ENCODE measurements at places on chromosomes 3 and 15.

- peak; percentile 38 for DNase-seq
Observed at GRCh38 chr15:50247819-50248655, 17.5 kb downstream of the HDC start.

DNA sequence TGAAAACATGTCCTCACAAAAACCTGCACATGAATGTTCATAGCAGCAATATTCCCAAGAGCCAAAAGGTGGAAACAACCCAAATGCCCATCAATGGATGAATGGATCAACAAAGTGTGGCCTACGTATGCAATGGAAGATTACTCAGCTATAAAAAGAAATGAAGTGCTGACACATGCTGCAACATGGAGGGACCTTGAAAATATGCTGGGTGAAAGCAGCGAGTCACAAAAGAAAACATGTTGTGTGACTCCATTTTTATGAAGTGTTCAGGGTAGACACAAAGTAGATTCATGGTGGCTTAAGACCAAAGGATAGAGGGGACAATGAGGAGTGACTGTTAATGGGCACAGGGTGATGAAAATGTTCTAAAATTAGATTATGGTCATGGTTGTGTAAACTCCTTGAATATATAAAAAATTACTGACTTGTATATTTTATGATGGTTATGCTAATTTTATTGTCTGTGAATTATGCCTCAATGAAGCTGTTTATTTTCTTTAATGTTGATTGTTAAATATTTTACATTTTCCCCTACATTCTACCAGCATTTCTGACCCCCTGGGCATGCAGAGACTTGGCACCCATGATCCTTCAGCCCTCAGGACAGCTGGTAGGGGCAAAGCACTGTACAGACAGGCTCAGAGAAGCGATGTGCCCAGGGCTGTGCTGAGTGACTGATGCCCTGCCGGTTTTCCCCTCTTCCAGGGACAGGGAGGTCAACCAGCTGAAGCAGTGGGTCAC, 37.8 kb downstream of the CFAP100 start:
- no peak for DNase-seq

GRCh38 chr15:90595763-90596155, 66.0 kb downstream of the CRTC3 start:
- DNase-seq: no peak

DNA sequence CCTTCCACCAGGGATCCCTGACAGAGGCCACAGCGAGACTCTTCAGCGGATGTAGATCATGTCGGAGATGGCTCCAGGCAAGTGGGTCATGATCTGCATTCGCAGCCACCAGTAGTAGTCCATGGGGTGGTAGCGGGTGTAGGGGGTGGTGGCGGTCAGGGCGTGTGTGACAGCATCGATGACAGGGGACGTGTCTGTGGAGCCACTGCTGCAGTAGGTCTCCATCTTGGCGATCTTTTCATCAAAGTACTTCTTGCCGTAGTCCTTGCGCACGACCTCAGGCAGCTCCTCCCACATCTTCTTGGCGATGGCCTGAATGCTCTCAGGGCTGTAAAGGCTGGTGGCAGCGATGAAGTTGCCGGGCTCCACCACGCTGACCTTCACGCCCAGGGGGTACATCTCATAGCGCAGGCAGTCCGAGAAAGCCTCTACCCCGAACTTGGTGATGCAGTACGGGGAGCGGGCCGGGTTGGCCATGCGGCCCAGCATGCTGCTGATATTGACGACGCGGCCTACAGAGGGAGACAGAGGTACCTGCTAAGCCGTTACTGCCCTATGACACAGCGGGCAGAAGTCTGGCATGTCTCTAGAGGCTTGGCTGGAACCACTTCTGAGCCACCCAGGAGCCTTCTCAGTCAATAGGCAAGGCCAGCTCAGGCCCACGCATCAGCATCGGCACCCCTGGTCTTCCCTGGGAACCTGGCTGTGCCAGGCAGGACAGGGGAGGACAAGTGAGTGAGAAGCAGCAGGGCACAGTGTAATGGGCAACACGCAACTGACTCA, 43.7 kb downstream of the BDH1 start:
- DNase-seq: no peak

GRCh38 chr3:187484547-187485295, 116.5 kb downstream of the RTP4 start:
- DNase-seq: no peak

DNA sequence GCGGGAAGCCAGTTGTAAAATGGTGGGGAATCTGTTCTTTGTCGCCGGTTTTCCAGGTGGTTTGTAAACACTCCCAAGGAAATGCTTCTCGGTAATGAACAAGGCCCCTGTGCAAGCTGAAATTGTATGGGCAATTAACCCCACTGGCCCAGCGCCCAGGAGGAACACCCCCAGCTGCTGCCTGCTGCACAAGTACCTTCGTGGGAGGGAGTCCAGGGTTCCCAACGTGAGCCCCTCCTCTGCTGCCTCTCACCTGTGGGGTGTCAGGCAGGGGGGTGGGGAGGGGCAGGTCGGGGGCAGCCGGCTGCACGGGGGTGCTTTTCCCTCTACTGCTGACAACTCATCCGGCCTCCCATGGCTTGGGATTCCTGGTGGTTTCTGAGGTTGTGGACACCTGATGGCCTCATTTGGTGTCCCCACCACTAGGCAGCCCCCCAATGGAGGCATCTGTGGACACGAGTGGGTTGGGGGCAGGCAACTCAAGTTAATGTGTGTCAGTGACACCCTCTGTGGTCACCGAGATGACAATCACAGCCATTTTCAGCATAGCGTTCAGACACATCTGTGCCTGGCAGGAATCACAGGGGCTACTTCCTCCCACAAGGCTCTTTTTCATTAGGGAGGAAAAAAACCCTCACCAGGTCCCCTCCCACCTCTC, 35.6 kb upstream of the PRR23E start:
- no peak for DNase-seq

GRCh38 chr15:25789211-25789610, 73.9 kb downstream of the ATP10A start:
- DNase-seq: no peak

DNA sequence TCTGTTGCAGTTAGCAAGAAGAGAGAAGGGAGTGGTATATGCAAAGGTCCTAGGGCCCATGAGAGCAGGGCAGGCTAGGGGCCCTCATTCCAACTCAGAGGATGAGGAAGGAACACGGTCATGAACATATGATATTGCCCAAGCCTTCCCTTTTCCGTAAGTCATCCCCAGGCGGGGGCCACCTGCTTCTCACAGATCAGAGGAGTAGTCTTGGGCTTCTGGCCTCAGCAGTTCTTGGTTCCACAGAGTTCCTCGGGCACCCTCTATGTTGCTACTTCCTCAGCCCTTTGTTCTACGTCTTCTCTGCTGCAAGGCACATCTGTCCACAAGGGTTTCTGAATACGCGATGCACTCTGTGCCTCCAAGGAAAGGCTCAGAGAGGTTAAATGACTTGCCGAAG, 25.3 kb downstream of the EPHB3 start:
- no peak for DNase-seq

- no peak for DNase-seq
Observed at GRCh38 chr15:61828008-61828407, 232.2 kb downstream of the VPS13C start.

- no peak for DNase-seq
Observed at GRCh38 chr3:12155828-12156227, 2.9 kb downstream of the TIMP4 start.

DNA sequence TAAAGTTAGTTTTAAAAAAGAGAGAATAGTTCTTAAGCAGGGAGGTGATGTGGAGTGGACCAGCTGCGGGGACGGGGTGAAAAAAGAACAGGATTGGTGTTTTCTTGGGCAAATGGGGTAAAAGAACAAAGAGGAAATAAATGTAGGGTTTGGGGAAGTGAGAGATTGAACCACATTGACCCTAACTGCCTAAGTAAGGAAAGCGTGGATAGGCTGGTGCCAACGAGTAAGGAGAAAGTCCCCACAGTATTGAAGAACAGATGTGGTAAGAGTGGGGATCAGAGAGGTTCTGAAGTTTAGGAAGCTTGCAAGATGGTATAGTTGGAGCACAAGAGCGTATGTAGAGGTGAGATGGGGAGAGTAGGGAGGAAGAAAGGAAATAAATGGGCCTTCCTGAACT, 17.0 kb downstream of the IREB2 start:
- no peak for DNase-seq

GRCh38 chr3:98691897-98692296, 71.2 kb upstream of the ST3GAL6 start:
- no peak for DNase-seq

- no peak for DNase-seq
Observed at GRCh38 chr15:35854316-35854715, 308.4 kb upstream of the DPH6 start.

- DNase-seq: no peak
Observed at GRCh38 chr15:88513195-88513594, 33.3 kb downstream of the DET1 start.

GRCh38 chr3:43817825-43818224, 127.1 kb downstream of the ABHD5 start:
- no peak for DNase-seq

- no peak for DNase-seq
Observed at GRCh38 chr3:171018156-171018935, 8.2 kb downstream of the SLC2A2 start.

DNA sequence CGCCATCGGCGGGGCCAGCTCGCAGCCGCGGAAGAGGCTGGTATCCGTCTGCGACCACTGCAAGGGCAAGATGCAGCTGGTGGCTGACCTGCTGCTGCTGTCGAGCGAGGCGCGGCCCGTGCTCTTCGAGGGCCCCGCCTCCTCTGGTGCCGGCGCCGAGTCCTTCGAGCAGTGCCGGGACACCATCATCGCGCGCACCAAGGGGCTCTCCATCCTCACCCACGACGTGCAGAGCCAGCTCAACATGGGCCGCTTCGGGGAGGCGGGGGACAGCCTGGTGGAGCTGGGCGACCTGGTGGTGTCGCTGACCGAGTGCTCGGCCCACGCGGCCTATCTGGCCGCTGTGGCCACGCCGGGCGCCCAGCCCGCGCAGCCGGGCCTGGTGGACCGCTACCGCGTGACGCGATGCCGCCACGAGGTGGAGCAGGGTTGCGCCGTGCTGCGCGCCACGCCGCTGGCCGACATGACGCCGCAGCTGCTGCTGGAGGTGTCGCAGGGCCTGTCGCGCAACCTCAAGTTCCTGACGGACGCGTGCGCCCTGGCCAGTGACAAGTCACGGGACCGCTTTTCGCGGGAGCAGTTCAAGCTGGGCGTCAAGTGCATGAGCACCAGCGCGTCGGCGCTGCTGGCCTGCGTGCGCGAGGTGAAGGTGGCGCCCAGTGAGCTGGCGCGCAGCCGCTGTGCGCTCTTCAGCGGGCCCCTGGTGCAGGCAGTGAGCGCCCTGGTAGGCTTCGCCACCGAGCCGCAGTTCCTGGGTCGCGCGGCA, 1.8 kb downstream of the TLNRD1 start:
- DNase-seq: no peak

DNA sequence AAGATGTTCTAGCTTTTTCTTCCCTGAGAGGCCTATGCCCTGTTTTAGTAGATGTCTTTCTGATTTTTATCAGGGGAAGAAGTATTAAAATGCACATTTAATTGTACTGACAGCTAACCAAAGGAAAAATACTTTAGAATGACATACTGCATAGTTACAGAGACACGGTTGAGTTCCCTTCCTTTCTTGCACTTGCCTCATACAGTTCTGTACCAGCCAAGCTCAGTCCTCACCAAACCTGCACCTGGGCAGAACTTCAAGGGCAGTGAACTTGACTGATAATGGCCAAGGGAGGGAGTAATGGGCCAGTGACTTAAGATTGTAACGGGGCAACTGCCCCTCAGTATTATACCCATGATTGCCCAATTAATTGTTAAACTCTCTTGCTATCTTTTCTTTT, 34.1 kb upstream of the RASGRP1 start:
- no peak for DNase-seq

DNA sequence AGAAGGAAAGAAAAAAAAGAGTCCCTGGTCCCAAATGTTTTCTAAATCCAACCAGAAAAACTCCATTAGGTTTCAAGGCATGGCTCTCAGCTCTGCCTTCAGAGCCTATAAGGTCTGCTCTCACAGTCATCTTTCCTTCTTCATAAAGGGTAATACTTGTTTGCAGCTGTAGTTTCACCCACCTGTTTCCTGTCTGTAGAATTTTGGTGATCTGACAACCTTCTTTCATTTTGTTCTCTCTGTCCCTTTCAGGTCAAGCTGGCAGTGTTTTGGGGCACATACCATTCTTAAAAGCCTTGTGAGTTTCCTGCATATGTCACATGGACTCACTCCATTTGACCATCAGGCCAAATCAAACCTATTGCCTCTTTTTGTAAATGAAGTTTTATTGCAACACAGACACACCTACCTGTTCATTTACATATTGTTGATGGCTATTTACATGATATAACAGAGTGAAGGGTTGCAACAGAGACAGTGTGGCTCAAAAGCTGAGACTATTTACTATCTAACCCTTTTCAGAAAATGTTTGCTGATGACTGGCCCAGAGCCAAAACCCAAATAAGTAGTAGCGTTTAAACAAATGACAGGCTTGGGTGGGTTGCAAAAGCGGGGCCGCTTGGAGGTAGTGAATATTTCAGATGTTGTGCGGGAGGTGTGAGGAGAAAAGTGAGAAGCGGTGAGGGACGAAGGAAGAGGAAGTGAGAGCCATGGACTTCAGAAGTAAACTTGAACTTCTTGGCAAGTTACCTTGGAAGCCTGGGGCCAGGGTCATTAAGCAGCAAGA, 292.7 kb upstream of the PROK2 start:
- DNase-seq: no peak

GRCh38 chr15:70146162-70146561, 48.4 kb upstream of the TLE3 start:
- no peak for DNase-seq

- DNase-seq: no peak
Observed at GRCh38 chr15:68734352-68734751, 86.3 kb downstream of the ANP32A start.

GRCh38 chr3:149655826-149656574, 1.8 kb downstream of the WWTR1 start:
- no peak for DNase-seq

DNA sequence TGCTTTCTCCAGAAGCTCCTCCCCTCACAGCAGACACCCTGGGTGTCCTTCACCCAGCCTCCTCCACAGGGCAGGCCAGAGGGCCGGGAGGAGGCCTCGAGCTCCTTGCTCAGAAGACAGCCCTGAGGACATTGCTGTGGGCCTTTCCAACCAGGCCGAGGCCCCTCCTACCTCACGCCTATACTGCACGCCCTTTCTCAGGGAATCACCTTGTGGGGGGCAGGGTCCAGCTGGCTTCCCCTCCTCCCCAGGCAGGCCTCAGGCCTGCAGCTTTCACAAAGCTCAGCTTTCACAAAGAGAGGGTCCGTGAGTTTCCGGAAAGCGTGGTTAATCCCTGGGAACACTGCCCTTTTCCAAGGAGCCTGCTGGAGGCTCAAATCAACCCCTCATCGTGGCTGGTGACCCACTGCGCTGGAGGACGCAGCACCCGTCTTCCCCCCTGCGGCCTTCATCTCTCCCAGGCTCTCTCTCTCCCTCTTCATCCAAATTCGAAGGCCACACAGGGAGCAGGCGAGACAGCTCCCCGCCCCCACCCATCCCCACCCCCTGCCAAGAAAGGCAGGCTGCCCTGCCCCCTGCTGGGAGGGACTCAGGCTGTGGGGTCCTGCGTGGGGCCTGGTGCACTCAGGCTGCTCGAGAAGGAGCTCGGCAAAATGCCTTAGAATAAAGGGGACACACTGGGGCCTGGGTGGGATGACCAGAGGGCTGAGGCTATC, 79.4 kb downstream of the OCA2 start:
- no peak for DNase-seq
